Breast epithelium (tissue), 4 donors: ENCODE measurements at places on chromosomes 2 and 18. TPM values are rescaled to one million over a fixed set of nuclear protein-coding genes. Genes with fewer than 3 reads are reported as not detected.

The NEURL3 gene
- 6.1 TPM for total RNA-seq

The UNC80 gene
- total RNA-seq, result under 0.01 TPM

The LRATD1 gene
- 1.6 TPM for total RNA-seq

The IL1RN gene
- 0.66 TPM for total RNA-seq

The LIPG gene
- total RNA-seq, result 1.6 TPM

The KIAA2012 gene
- total RNA-seq, result not detected

The KCNG3 gene
- total RNA-seq, result 0.33 TPM

The SCYGR6 gene
- total RNA-seq, result not detected

The IL18RAP gene
- 2.3 TPM for total RNA-seq

The BOLL gene
- 0.29 TPM for total RNA-seq

The ACMSD gene
- total RNA-seq, result 0.59 TPM

The BMP10 gene
- total RNA-seq, result not detected

The TM4SF20 gene
- not detected for total RNA-seq
